ENCODE measurements at places on chromosomes 7 and 10. TPM values are rescaled to one million over a fixed set of nuclear protein-coding genes. Genes with fewer than 3 reads are reported as not detected.

The GPR15LG gene
- total RNA-seq: 352 TPM

The GALNT17 gene
- 3.1 TPM for total RNA-seq

The NT5C2 gene
- total RNA-seq: 92.0 TPM

The OR6B1 gene
- total RNA-seq: not detected

The MYPN gene
- not detected for total RNA-seq

The PRKG1 gene
- total RNA-seq: 5.2 TPM

The BAIAP2L1 gene
- 29.3 TPM for total RNA-seq

The MKX gene
- total RNA-seq: 2.5 TPM

The RNF32 gene
- not detected for total RNA-seq

The RELN gene
- total RNA-seq: 0.88 TPM

The APBB1IP gene
- total RNA-seq: 5.5 TPM

The THSD7A gene
- total RNA-seq: 0.57 TPM

The GIMAP7 gene
- 0.64 TPM for total RNA-seq

The GIMAP8 gene
- 12.2 TPM for total RNA-seq

The CABCOCO1 gene
- total RNA-seq: not detected

The SLC12A9 gene
- 9.9 TPM for total RNA-seq

Measured in esophagus squamous epithelium (tissue), 5 donors.